ENCODE measurements at places on chromosomes 2 and 18. TPM values are rescaled to one million over a fixed set of nuclear protein-coding genes. Genes with fewer than 3 reads are reported as not detected.

GAL3ST2 gene
- total RNA-seq, result not detected

VSNL1 gene
- total RNA-seq, result 0.20 TPM

BOK gene
- total RNA-seq, result 11.4 TPM

PLA2R1 gene
- 7.7 TPM for total RNA-seq

DNAH6 gene
- 0.37 TPM for total RNA-seq

RGPD3 gene
- under 0.01 TPM for total RNA-seq

ME2 gene
- 43.7 TPM for total RNA-seq

CELF4 gene
- not detected for total RNA-seq

DSC2 gene
- total RNA-seq, result not detected

KIAA2012 gene
- total RNA-seq, result not detected

CFAP65 gene
- 0.20 TPM for total RNA-seq

CD207 gene
- total RNA-seq, result not detected

SERPINB10 gene
- 0.20 TPM for total RNA-seq

ABCB11 gene
- total RNA-seq, result not detected

PCARE gene
- total RNA-seq, result not detected

C1QL2 gene
- total RNA-seq, result not detected

Data from subcutaneous preadipocyte (primary cell).